ENCODE measurements at places on chromosomes 11 and 22.

- no peak for DNase-seq
Observed at GRCh38 chr11:118552341-118552740, 13.4 kb downstream of the IFT46 start.

GRCh38 chr11:72009156-72009555 is 10.4 kb downstream of the IL18BP start:
- DNase-seq = no peak

DNA sequence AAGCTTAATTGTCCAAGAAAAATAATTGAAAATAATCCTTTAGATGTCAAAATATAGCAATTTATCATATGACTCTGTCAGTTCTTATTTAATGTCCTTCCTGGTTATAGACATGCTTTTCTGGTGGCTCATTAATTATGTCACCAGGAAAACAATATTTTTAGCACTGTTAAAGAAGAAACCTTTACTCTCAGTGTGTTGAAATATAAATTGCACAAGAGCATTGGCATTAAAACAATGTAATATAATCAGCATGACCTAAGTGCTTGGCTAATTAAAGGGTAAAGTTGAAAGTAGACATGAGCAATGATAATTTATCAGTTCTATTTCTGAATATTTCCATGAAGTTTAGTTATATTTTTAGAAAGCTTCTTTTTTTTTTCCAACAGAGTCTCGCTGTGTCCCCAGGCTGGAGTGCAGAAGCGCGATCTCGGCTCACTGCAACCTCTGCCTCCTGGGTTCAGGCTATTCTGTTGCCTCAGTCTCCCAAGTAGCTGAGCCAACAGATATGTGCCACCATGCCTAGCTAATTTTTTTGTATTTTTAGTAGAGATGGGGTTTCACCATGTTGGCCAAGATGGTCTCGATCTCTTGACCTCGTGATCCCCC is 232.3 kb downstream of the JRKL start:
- no peak for DNase-seq

DNA sequence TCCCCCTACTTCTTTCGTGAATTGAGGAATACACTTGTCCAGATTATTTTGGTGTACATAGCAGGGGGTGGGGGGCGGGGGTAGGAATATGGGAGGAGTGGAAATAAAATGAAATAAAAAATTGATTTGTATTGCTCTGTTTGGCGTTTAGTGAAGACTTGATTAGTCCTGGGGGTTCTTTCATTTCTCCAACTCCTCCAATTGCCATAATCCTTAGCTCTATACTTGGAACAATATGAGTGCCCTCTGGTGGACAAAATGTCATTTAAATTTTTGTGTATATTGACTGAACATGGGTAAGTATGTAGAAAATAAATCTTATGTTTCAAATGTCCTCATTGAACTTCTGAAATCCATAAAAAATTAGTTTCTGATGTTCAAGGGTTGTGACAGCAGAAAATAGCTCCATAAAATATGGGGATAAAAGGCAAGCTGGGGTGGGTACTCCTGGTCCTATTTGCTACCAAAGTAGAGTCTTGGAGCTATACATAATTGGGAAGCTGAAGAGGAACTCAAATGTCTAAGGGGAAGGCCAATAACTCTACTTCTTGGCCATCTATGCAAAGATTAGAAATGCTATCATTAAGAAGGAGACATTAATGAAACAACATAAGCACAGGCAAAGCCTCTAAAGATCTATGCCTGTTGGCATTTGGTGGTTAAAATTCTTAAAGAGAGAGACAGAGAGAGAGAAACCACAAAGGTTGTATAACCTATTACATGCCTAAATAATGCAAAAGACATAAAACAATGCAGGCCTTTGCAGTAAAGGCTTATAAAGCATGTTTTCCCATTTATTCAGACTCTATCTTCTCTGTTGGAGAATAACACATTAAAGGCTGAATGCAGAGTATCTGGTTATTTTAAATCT is 421.6 kb downstream of the METTL15 start:
- DNase-seq = no peak

DNA sequence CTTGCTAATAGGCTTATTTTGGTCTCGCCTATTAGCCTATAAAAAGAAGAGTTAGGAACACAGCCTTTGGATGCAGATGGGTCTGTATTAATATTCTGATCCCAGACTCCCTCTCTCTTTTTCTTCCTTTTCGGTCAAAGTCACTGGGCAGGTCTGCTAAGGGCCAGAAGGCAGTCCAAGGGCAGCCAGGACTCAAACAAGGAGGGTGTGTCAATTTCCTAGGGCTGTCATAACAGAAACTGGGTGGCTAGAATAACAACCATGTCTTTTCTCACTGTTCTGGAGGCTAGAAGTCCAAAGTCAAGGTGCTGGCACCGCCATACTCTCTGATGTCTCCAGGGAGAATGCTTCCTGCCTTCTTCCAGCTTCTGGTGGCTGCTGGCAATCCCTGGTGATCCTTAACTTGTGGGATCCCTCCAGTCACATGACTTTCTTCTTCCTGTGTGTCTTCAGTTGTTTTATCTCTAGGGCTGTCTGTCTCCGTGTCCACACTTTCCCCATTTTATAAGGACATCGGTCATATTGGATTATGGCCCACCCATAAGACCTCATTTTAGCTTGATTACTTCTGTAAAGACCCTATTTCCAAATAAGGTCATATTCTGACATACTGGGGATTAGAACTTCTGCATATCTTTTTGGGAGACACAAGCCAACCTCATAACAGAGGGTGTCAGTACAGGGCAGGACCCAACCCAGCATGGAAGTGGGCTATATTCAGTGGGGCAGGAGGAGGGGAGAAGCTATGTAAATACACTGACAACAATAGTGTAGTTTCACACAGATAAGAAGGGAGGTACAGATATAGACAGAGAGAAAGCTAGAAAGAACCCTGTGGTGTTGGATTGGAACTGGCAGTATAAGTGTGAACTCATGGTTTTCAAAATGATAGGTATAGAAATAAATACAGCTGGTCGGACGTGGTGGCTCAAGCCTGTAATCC is 5.9 kb upstream of the CSF2RB start:
- no peak for DNase-seq

DNA sequence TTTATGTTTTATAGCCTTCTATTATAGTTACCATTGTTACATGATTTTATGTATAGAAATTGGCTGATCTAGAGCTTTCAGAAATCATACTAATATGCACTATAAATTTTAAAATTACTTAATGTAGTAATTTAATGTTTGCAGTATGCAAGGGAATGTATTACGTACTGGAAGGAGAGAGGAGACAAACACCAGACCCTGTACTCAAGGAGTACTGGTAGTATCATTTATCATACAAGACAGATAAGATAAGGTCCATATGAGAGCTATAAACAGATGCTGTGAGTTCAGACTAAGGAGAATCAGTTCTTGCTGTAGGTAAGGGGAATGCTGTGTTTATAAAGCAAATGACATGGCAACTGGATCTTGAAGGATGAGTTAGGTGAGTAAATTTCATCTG is 765 bp downstream of the BCO2 start:
- no peak for DNase-seq

GRCh38 chr22:29886596-29886995 is 3.6 kb downstream of the MTMR3 start:
- DNase-seq = no peak

GRCh38 chr22:29478326-29479276 is 1.4 kb upstream of the NEFH start:
- DNase-seq = no peak

DNA sequence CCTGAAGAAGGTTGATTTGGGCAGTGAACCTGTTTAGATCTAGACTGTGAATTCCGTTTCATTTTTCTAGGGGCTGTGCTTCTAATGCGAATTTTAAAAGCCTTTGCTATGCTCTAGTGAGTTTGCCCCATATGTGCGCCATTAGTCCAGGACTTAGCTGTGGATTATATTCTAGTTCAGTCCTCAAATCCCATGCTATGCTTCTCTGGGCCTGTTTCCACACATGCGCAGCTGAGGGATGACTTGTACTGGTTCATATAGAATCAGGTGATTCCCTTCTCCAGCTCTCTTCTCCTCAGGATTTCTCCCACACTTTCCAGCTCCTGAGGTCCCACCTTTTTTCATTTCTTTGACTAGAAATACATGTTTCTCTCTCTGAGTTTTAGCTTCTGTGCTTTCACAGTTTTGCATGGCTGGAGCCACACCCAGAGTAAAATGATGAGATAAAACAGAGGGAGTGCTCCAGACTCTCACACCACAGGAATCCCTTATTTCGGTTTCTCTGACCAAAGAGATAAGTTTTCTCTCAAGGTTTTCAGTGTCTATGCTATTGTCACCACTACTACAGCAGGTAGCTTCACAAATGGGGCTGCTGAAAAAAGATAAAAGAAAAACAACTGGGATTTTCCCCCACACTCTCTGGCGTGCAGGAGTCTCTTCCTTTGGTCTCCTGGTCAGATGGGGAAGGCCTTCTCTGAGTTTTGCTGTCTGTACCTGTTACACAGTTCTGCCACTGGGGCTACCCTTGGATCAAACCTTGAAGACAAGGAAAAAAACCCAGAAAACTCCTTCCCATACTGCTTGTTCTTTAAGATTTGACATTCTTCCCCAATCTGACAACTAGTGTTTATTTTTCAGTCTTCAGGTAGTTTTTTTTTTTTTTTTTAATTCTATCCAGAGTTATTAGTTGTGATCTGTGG is 96.2 kb upstream of the TEAD1 start:
- DNase-seq = no peak

DNA sequence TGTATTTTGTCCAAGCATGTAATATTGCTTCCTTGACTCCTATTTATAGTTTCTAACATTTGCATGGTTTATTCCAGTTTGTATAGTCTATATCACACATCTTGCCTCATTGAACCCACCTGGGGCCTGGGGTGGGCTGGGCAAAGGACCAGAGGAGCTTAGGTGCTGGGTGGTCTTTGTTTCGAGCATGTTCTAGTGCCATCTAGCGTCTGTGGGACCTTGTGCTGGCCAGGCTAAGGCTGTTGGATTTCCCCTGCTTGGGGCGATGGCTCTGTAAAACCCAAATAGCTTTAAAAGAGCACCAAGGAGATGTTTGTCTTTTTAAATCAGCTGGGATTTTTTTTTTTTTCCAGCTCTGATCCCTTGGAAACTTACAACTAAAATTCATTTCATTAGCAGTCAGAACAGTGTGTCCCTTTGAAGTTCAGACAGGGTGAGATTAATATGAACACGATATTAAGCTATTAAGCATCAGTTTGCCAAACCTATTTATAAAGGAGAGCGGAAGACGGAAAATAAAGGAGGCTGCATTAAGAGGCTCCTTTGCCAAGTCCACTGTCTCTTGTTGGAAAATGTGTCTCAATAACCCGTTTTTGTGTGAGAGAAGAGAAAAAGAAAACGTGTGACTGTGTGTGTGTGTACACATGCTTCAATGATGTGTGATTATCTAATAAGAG is 157.4 kb downstream of the COMMD9 start:
- no peak for DNase-seq

DNA sequence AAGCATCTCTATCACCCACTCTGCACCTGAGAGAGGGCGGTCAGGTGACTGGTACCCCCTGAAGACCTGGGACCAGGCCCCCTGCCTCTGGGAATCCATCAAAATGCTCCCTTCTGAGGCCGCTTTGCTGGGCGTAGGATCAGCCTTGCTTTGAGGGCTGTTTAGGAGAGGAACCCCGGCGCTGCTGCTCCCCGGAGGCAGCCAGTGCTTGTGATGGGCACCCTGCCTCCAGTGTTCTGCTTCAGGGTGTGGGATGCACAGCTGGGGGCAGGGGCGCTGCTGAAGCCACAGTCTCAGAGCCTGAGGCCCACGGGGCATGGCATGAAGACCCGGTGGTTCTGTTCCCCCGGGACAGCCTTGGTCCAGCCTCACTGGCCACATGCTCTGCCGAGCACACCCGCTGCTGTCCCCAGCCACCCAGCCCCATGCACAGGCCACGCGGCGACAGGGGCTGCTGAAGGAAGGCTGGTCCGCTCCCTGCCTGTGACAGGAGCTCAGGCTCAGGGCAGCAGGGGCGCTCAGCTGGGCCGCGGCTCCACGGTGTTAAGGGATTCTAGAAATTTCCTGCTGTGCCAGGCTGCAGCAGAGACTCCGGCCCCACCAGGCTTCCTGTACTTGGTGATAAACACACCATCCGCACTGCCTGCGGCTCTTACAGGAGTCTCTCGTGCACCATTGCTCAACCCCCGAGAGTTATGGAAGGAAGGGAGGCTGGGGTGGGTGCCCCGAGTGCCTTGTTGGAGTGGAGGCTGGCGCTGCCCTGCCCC is 91.0 kb downstream of the KCNQ1 start:
- DNase-seq = no peak

- DNase-seq = no peak
Observed at GRCh38 chr11:45411228-45411946, 125.2 kb upstream of the SYT13 start.

GRCh38 chr11:64334764-64335735 is 5.0 kb upstream of the CCDC88B start:
- DNase-seq = no peak

DNA sequence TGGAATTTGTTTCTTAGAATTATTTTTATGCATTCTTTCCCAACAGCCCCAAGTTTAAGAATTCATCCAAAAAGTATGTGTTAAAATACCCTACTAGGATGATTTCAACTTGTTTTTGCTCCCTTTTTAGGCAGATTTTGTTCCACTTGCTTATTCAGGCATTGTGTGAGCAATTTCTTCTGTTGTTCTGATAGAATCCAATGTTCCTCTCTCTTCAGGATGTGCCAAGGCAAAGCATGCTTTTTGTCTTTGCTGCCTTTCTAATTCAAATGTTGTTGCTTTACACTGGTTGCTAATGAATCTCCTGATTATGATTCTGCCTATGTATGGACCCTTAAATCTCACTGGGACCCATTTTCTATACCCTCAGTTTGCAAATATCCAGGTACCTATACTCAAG is 131.2 kb upstream of the ARHGAP42 start:
- no peak for DNase-seq

DNA sequence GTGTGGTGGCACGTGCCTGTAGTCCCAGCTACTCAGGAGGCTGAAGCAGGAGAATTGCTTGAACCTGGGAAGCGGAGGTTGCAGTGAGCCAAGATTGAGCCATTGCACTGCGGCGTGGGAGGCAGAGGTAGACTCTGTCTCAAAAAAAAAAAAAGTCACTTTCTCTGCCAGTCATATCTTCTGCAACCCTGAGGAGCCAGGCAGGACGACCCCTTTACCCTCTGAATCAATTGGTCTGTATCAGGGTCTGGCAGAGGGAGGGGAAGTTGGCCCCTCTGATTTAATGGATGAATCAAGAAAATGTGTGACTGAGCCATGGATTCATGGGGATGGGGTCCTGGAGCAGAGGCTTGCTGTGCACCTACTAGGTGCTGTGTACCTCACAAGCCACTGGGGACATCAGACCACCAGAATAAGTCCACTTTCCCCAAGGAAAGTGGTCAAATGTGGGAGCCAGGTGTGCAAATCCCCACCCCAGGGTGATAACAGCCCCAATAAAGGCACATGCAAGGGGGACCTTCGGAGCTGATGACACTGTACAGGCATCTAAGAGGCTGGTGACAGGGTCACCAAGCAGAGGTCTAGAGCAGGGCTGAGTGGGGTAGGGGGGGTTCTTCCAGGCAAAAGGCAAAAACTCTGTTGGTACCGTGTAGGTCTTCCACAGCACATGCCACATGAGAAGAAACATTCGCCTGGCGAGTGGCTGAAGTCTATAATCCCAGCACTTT is 29.0 kb downstream of the TXN2 start:
- DNase-seq = no peak

GRCh38 chr11:131311776-131312514 is 58.5 kb upstream of the NTM start:
- DNase-seq = no peak

- DNase-seq = no peak
Observed at GRCh38 chr11:72681226-72682153, 7.3 kb upstream of the PDE2A start.

- DNase-seq = no peak
Observed at GRCh38 chr11:75654314-75654713, 14.5 kb downstream of the MAP6 start.

GRCh38 chr22:21098099-21098671 is 52.4 kb downstream of the LRRC74B start:
- no peak for DNase-seq

GRCh38 chr11:35288309-35288708 is 131.0 kb downstream of the SLC1A2 start:
- no peak for DNase-seq

Data from stimulated activated CD8-positive, alpha-beta memory T cell treated with anti-CD3 and anti-CD28 coated beads, Interleukin-15, amount 100 ng/mL, for 4 hours (primary cell).